NCI-H460 (cell line): ENCODE measurements at places on chromosomes 11 and 22. TPM values are rescaled to one million over a fixed set of nuclear protein-coding genes. Genes with fewer than 3 reads are reported as not detected.

DNA sequence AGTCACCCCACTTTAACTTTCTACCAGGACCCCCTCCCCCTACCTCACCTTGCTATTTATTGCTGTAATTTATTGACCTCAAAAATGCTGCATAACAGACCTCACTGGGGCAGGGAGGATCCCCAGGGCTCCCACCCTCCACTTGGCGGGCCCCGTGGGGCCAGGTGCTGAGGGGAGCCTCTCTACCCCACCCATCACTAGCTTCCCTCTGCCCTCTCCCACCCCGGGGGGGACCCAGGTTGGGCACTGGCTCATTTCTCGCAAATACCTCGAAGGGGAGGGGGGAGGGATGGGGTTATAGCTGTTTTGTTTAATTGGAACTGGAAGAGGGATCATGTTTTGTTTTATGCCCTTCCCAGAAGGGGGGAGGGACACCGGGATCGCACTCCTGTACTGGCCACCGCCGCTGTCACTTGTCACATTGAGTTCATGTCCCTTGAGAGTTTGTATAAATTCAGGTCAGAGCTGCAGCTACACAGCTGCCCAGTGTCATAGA is 16.3 kb upstream of the TMEM191C start:
- DNase-seq = no peak

PGM2L1 gene
- total RNA-seq = 2.1 TPM in 2 replicates

GRCh38 chr11:129277198-129277843 is 85.2 kb upstream of the ARHGAP32 start:
- no peak for DNase-seq

RAB30 gene
- total RNA-seq = 2.6 and 3.7 TPM in 2 replicates

- no peak for DNase-seq
These were observed 296.9 kb upstream of the SORL1-AS1 start for GRCh38 chr11:121749691-121750090.

DNA sequence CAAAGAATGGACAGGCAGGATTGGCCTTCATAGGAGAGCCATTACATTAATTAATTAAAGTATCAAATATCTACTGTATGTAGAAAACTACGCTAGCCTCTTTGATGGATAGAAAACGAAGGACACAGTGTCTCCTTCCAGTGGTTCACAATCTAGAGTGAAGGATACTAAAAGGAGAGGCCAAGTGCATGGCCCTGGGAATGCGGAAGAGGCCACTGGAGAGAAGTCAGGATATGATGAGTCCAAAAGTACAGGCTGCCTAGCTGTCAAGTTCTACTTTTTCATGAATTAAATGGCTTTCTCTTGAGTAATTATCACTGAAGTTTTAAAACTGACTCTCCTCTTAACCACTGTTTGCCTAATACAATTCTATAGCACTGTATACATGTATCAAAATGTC is 41.9 kb downstream of the ATG16L2 start:
- DNase-seq = no peak

GRCh38 chr22:22018825-22019658 is 36.5 kb upstream of the TOP3B start:
- DNase-seq = no peak

ADM gene
- 7.0 and 8.5 TPM in 2 replicates for total RNA-seq

- DNase-seq = no peak
These were observed 21.4 kb downstream of the CREB3L1 start for GRCh38 chr11:46298699-46299433.

- no peak for DNase-seq
These were observed 852.3 kb downstream of the BRD1 start for GRCh38 chr22:48975316-48975741.

SCUBE1 gene
- total RNA-seq = 3.2 and 5.3 TPM in 2 replicates

DNA sequence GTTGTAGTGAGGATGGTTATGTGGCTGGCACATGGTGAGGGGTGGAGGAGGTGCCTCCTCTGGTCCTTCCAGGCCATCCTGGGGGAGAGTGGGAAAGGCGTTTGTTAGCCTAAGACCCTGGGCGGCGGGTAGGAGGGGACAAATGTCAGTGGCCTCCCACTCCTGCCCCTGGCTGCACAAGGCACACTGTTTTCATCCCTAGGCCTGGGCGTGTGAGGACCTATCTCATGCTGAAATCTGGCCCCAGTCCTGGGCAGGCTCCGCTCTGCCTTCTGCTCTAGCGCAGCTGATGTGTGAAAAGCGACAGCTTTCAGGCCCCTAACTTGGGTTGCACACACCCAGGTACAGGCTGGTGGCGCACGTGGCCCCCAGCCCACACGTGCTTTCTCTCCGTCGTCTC is 32.1 kb downstream of the DAGLA start:
- DNase-seq = no peak

HEPN1 gene
- total RNA-seq = not detected in 2 replicates

DNA sequence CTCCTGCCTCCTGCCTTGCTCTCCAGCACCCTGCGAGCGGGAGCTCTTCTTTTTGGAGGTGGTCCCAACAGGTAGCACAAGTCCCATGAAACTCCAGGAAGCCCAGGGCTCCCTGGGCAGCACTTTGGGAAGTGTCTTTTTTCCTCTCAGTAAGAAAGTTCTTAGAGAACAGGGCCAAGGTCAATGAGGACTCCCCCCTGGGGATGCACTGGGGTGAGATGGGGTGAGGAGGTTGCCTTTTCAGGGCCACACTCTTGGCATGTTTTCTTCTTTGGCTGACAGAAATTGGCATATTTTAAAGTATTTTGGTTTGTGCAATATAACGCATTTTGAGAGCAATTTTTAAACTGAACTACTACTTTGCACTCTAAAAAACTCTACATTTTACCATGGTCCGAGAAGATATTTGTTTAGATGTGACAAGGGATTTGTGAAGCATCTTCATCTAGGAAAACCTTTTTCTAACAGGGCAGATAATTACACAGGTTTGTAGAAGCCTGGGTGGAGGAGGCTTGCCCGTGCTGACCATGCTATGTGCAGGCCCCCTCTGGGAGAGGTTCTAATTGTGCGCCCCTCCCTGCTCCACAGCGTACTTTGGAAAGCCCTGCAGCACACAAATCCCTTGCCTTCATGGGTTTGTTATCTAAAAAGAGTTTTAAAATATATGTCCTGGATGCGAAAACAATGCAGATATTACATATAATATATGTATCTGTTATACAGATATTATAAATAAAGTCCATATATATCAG is 140.4 kb downstream of the WNT7B start:
- no peak for DNase-seq

- no peak for DNase-seq
These were observed 111.5 kb downstream of the PKNOX2 start for GRCh38 chr11:125275905-125276618.

GRCh38 chr11:108223348-108224149 is 682 bp downstream of the ATM start:
- no peak for DNase-seq

GRCh38 chr11:65557280-65558001 is 718 bp downstream of the LTBP3 start:
- no peak for DNase-seq

SLC17A6 gene
- not detected in 2 replicates for total RNA-seq

- no peak for DNase-seq
These were observed 216.5 kb downstream of the DYNC2H1 start for GRCh38 chr11:103325686-103326069.

DNA sequence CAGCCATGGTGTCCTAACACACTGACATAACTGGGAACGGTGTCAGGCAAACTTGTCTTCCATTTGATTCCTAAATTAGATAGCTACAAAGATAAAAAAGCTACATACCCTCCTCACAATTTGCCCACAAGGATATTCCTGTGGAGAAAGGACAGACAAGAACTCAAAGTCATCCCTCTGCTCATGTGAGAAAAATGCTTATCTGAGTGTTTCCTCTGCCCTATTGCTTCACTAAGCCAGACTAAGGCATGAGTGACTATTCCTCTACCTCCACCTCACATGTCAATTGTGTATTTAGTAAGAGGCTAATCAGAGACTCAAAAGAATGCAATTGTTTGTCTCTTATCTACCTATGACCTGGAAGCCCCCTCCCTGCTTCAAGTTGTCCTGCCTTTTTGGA is 247.7 kb downstream of the DDX10 start:
- no peak for DNase-seq

GRCh38 chr11:63931876-63932275 is 6.9 kb upstream of the NAA40 start:
- DNase-seq = no peak
